ENCODE measurements at places on chromosomes 5 and 9.
A peak's percentile ranks its signal among the peaks of the same experiment; 100 is the strongest.

- DNase-seq, result no peak
Observed at GRCh38 chr5:173882632-173883031, 5.5 kb upstream of the CPEB4 start.

DNA sequence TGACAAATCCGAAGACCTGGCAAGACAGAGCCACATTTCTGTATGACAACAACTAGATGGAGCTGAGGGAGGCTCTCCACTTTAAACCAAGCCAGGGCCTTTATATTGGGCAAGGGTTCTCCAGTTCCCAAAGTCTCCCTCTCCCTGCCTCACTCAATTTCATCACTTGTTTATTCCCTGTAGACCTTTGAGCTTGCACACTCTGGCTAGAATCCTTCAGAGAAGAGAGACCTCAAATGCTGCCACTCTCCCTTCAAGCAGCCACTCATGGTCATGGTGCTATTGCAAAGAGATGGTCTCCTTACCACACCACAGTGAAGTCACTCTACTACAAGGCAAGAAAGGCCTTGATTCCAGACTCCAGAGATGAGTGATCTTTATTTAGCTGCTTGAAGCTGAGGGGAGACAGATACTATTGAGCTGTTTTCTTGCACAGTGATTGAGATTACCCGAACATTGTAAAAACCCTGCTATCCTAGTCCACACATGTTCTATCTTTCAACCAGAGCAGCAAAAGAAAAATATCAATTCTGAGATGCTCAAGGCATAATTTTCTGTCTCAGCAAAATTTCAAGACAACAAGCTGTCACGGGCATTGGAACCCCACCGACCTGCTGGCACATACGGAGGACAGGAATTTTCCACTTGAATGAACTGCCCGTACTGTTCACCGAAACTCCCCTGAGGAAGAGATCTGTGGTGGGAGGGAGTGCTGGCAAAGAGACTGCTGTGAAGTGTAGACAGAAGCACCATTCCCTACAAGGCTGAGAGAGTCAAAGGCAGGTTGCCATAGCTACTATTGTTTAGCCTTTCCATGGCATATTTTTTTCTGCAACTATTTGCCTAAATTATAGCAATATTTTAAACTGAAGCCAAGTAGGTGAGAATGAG, 81.1 kb downstream of the CDO1 start:
- no peak for DNase-seq

DNA sequence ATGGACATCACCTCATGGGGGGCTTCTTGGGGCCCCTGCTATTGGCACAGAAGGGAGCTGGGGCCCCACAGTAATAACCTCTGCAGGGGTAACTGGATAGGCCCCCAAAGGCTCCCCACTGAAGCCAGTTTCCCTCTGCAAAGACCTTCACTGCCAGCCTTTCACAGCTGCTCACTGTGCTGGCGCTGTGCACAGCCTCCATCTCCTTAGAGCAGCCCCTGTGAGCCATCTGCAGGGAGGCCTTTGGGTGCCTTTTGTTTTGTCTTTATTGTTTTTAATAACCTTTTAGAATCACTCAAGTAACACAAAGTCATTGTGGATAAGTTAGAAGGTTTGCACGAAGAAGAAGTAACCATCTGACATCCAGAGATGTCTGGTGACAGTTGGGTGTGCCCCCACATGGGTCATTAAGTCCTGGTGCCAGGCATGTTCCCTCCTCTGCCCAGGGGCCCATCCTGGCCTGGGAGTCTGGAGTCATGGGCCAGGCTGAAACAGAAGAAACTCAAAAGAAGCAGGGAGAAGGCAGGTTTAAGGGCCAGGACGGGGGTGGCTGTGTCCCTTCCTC, 42.7 kb downstream of the NCS1 start:
- no peak for DNase-seq

- DNase-seq, result no peak
Observed at GRCh38 chr5:57176350-57176857, 2.5 kb downstream of the GPBP1 start.

DNA sequence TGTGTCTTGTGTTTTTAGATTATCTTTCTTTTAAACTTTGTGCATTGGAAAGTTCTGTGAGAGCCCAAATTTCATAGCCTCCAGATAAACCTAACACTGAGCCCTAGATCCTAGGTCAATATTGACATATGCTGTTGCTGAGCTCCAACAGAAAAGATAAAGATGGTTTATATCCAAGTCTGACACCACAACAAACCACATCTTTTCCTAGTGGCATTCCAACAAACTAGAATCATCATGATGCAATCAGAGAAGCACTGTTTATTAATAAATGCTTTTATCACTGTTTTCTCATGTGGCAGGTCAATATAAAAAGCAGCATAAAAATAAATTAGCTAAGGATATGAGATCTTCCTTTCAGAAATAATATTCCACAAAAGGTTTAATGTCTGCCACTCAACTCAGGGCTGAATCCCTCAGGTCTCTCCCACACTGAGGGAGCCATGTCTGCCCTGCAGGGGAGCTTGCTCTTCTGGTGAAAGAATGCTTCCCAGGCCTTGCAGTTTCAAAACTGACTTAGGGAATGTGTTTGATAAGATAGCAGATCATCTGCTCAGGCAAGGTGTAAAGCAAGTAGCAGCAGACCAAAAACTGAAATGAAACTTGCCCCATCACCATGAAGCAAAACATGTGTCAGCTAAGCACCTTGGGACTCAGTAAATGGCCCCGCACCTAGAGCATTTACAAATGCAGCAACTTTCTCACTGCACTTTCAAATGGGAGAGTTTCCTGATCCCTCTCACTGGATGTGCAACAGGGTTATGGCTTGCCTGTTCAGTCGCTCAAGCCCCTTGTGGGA, 493.0 kb downstream of the AGTPBP1 start:
- DNase-seq, result no peak

DNA sequence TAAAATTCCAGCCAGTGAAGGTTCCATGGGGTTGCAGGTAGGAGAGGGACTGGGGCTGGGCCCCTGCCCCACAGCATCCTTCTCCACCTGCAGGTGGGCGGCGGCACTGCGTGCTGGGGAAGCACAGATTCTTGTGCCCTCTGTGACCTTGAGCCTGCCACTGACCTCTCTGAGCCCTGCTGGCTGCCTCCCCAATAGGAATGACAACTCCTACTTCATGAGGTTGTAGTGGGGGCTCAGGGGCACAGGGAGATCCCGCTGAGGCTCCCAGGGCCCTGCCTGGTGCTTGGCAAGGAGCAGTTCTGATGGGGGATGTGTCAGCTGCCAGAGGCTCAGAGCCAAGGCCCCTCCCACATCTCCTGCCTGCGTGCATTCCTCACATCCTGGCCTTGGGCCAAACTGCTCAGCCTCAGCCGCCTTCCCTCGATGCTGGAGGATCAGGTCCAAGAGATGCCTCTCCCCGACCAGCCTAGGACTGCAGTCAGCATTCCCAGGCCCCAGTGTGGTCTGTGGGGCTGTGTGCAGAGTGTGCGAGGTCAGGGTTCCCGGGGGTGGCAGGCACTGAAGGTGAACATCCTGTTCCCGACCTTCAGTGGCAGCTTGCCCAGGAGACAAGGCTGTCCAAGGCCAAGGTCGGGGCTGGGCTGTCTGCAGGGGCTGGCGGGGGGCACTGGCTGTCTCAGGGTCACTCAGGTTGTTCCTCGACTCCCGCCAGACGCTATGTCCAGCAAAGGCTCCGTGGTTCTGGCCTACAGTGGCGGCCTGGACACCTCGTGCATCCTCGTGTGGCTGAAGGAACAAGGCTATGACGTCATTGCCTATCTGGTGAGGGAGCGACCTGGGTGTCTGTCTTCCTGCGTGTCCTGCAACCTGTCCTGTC, 7.0 kb downstream of the ASS1 start:
- DNase-seq, result peak; percentile 67

DNA sequence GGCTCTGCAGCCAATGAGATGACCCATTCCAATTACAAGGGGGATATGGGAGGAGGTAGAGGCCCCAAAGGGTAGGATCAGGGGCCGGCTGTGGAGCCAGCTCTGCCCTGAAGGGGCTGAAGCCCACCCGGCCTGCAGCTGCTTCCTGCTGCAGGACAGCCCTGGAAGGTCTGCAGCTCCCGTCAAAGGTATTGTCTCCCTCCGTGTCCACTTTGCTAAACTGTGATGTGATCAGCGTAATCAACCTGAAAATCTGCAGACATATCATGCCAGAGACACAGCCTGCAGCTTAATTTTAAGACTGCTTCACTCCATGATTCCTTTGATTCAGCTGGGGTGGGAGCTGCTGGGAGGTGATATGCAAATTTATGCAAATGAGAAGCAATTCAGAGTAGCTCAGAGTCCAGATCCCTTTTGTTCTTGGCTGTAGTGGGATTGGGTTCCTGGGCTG, 90.7 kb downstream of the GADD45G start:
- DNase-seq, result no peak

- DNase-seq, result no peak
Observed at GRCh38 chr5:142235050-142235797, 89.6 kb downstream of the SPRY4 start.

- DNase-seq, result no peak
Observed at GRCh38 chr9:77898864-77899263, 132.7 kb downstream of the GNAQ start.

- DNase-seq, result peak; percentile 86
Observed at GRCh38 chr9:127825319-127826051, 22.8 kb downstream of the FPGS start.

DNA sequence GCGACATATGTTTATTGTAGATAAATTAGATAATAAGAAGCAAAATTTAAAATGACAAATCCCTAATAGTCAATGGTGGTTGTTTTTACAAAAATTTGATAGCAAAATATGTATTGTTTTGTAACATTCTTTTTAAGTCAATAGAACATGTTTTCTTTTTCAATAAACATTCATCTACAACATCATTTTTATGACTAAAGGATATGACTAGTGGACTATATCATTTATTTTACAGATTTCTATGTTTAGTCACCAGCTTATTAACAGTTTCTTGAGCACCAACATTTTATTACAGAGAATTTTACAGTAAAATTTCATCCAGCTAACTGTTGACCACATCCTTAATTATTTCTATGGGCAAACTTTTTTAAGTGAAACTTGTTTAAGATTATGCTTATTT, 114.7 kb upstream of the IL7R start:
- DNase-seq, result no peak

- DNase-seq, result no peak
Observed at GRCh38 chr5:157189223-157189622, 8.6 kb downstream of the ITK start.

DNA sequence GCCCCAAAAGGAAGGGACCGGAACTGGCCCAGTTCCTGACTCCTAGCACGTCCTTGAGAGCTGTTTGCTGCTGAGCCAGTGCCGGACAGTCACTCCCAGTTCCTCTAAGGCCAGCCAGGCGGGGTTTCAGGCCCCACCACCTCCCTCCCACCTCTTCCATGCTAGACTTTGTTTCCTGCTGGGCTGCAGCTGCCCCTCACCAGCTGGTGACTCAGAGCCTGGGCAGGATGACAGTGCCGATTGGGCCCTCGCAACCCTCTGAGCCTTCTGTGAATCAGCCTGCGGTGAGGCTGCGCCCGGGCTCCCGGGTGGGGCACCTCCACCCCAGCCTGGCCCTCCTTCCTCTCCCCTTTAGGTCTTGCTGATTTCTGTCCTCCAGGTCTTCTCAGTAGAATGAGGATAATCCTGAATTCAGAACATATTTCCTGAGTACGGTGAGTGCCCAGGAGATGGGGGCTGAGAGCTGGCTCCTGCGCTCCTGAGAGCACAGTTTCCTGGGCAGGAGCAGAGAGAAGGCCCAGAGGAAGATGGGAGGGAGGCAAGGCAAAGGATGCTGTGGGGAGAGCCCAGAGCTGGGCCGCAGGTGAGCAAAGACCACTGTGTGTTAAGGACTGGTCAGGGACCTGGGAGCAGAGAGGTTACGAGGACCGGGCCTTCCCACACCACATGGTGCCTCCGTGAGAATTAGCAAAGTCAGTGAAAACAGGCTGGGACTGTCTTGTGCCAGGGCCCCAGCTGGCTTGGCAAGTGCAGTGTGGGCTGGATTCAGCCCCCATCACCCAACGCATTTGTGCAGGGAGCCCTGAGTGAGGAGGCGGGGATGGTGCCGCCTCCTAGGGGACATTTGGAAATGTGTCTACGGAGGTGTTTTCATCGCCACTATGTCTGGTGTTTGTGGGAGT, 32.9 kb upstream of the STXBP1 start:
- no peak for DNase-seq

DNA sequence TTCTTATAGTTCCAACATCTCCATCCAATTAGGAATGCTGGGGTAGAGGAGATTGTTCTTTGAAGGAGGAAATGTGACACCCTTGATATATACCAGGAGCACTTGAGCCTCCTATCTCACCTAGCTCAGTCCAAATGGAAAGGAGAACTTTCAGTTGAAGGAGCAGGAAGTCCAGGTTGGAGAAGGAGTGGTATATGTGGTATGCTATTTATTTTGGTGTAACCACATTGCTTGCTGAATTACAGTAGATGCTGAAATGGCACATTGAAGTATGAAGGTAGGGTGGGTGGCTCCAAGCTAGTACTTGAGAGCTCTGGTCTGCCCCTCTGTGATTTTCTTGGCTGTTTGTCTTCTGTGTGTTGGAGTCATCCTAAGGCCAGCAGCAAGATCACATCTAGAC, 6.1 kb downstream of the CSNK1G3 start:
- DNase-seq, result no peak

GRCh38 chr9:89593727-89594427, 10.9 kb upstream of the GADD45G start:
- peak; percentile 48 for DNase-seq

GRCh38 chr5:117880932-117881331, 1107.4 kb downstream of the DTWD2 start:
- DNase-seq, result no peak

DNA sequence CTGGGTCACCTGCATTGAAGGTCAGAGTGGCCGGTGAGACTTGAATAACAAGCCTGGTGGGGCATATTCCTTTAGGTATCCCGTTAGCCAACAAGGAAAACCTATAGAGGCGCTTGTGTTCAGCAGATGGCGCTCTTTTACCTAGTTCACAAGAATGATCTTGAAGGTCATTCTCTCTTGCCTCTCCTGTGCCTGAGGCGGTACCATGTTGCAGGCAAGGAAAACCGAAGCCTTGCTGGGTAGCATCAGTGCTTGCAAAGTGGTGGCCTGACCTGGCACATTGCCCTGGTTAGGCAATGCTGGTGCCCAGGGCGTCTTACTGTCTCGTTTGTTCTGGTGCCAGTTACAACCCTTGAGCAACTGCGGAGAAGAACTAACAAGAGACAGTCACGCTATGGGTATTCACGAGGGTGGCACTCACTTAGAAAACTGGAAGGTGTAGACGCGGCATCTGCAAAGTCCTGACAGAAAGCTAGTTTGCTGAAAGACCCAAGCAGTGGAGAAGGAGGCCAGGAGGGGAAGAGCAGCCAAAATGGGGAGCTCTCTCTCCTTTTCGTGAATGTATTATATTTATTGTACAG, 56.7 kb downstream of the AOPEP start:
- DNase-seq, result peak; percentile 29

GRCh38 chr5:179301796-179302195, 43.5 kb downstream of the ADAMTS2 start:
- DNase-seq, result no peak

DNA sequence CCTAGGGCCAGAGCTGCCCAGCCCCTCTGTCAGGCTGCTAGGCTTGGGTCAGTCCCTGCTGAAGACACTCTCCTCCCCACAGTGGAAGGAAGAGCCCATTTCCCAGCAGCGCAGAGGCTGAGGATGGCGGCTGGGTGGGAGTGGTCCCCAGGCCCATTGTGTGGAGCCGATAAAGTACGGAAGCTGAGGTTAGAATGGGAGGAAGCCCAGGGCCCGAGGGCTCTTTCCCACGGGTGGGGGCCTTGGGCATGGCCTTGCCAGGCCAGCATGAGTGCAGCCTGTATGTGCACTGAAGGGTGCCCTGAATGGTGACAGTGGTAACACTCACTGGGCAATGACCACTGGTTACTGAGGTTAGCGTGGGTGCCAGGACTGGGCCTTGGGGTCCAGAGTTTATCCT, 125.9 kb downstream of the RGS3 start:
- DNase-seq, result no peak

All from K562 (cell line).